Kasumi-1 (cell line): ENCODE measurements at places on chromosomes 2 and 18.

GRCh38 chr2:45218931-45219339 lies 209.7 kb upstream of the SIX2 start:
- DNase-seq = no peak

DNA sequence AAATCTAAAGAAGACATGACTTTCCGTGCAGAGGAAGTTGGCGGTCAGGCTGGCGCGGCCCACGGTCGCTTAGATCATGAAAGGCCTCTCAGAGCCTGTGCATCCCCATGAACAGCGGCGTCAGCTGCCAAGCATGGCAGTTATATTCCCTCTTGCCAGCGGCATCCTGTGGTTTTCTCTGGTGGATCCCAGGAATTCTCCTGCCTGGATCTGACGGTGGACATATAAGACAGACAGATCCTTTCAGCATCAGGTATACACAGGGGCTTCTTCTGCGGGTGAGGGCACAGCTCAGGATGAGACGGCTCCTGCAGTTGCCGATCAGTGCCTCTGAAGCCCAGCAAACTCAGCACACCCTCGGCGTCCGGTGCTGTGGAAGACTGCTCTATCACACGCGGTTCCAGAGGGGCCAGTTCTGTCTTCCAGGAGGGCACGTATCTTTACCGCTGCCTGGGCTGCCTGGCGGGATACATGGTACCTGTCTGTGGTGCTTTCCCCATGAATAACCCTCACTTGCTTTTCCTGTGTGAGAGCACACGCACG lies 157.8 kb downstream of the LDLRAD4 start:
- DNase-seq = no peak

GRCh38 chr18:77472509-77472908 lies 222.9 kb downstream of the GALR1 start:
- no peak for DNase-seq

- no peak for DNase-seq
These were observed 107.4 kb downstream of the POLR1A start for GRCh38 chr2:85998071-85998991.

- DNase-seq = no peak
These were observed 528.6 kb upstream of the ID2 start for GRCh38 chr2:8153258-8153718.

- DNase-seq = no peak
These were observed 30.7 kb downstream of the METTL8 start for GRCh38 chr2:171402906-171403580.

DNA sequence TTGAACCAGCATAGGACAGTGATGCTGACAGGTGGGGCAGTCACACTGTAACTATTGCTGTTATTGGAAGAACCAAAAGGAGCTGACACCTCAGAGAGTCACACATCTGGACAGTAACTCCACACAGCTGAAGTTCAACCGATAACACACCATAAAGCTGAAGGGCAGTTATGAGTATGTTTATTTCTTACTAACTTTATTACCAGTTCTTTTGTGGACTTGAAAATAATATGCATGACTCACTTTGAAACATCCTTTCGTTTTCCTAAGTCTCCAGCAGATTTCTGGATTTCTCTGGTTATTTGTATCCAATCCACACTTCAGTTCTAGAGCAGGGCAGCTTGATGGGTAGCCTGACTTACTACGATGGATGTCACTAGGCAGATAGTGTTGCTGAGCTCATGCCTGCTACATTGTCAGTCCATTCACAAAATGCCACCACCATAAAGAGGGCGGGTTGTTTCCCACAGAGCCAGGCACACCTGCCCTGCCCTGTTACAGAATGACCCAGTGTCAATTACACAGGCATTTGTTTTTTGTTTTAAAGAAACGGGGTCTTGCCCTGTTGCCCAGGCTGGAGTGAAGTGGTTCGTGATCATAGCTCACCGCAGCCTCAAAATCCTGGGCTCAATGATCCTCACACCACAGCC lies 8.4 kb upstream of the AGBL5 start:
- DNase-seq = no peak

DNA sequence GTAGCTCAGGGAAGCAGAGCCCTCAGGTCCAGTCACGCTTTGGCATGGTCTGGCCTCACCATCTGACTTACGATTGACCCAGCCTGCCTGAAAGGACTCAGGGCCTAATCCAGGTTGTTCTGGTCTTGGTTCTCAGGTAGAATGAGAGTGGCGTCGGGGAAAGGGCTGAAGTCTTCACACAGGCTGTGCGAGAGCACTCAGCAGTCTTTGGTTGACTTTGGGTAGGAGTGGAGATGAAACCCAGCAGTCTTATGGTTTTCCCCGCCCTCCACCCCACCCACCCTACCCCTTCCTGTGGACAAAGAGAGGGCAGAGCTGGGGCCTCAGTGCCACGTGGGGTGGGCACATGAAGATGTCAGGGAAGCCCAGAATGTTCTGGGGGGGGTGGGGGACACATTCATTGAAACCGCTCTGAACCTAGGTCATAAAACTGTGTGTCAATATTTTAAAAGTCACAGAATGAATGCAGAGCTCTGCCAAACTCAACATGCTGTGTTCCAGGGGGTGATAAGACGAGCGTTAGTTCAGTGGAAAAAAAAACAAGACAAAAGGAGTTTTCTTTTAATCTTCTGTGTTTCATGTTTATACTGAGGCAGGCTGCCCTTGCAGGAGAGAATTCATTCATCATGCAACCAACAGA lies 58.6 kb upstream of the ALPP start:
- no peak for DNase-seq

GRCh38 chr2:121155502-121156056 lies 129.4 kb downstream of the TFCP2L1 start:
- no peak for DNase-seq

DNA sequence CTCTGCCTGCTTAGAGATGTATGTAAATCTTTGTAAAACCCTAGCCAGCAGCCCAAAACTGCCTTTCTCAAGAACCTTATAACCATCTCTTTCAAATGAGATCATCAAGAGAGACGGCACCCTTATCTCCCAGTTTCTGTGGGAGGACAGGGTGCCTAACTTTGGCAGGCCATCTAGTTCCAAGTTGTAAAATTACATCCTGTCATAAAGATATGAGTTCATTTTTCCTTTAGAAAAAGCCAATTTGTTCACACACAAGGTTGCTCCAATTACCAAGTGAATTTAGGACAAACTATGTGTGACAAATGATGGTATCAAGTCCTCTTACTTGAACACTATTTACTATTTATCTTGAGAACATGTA lies 65.3 kb downstream of the MEMO1 start:
- no peak for DNase-seq

GRCh38 chr2:105865222-105865913 lies 120.7 kb downstream of the NCK2 start:
- DNase-seq = no peak

GRCh38 chr2:71129114-71129901 lies 721 bp downstream of the MCEE start:
- peak; percentile 61 for DNase-seq

DNA sequence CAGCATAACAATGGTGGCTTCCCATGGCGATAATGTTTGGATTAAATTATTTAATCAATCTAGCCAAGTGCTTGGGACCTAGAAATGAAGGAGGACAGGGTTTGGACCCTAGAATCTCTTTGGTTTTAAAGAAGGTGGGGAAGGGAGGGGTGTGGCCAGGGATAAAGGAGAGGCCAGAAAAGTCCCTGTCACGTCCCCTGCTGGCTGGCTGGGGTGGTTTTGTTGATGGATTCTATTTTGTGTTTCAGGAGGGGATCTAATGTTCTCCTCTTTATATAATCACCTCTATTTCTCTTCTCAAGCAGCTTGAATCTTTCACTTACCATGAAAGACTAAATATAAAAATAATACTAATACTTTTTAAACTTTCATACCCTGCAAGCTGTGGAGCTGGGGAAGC lies 52.6 kb upstream of the GALR1 start:
- DNase-seq = no peak

- DNase-seq = no peak
These were observed 422.6 kb upstream of the SETBP1 start for GRCh38 chr18:44258086-44258485.

GRCh38 chr2:43332653-43333052 lies 106.2 kb upstream of the ZFP36L2 start:
- no peak for DNase-seq

DNA sequence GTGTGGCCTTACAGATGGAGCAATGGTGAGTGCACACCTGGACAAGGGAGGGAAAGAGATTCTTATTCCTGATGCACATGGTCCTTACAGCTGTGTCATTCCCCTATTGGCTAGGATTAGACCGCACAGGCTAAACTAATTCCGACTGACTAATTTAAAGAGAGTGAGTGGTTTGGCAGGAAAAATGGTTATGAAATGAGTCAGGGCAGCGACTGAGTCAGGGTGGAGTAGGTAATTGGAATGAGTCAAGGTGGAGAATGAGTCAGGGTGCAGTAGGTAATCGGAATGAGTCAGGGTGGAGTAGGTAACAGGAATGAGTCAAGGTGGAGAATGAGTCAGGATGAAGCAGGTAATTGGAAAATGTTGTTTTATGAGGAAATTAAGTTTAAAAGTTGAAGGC lies 1353.7 kb upstream of the LRRTM1 start:
- no peak for DNase-seq

- peak; percentile 46 for DNase-seq
These were observed at the start of gene ZNF396 for GRCh38 chr18:35376742-35377695. TSS of gene ZNF396 (minus strand) at chr18:35377337. CDS start at chr18:35374292, 3,045 bp downstream.

GRCh38 chr2:86225581-86225980 lies 26.3 kb downstream of the MRPL35 start:
- peak; percentile 87 for DNase-seq

DNA sequence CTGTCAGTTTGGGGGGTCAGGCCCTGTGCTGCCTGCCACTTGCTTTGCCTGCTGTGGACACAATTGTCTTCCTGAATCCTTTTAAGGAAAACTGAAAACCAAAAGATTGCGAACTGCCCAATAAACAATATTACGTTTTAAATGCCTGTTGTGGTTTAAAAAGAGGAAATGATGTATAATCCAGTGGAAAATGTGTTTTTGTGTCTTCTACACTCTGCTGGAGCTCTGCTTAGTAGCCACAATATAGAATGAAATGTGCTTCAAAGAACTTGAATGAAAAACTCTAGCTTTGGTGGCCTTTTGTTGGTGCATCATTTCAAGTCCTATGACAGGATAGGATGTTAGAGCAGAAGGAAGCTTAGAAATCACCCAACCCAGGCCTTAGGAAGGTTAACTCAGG lies 23.2 kb upstream of the CABYR start:
- peak; percentile 53 for DNase-seq

DNA sequence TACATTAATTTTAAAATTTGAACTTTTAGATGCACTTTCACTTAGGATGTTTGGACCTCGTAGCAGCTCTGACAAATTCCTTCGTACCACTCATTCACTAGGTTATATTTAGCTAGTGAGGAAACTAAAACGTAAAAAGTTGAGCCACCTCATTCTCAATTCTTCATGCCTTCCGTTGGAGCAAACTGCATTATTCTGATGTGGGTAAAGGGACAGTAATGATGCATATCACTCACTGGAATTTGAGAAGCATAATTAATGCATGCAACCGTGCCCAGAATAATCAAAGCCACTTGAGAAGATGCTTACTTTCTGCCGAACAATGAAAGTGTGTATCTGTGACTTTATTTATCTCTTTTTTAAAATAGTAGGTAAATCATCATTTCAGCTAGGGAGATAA lies 2.2 kb downstream of the CNOT9 start:
- no peak for DNase-seq

DNA sequence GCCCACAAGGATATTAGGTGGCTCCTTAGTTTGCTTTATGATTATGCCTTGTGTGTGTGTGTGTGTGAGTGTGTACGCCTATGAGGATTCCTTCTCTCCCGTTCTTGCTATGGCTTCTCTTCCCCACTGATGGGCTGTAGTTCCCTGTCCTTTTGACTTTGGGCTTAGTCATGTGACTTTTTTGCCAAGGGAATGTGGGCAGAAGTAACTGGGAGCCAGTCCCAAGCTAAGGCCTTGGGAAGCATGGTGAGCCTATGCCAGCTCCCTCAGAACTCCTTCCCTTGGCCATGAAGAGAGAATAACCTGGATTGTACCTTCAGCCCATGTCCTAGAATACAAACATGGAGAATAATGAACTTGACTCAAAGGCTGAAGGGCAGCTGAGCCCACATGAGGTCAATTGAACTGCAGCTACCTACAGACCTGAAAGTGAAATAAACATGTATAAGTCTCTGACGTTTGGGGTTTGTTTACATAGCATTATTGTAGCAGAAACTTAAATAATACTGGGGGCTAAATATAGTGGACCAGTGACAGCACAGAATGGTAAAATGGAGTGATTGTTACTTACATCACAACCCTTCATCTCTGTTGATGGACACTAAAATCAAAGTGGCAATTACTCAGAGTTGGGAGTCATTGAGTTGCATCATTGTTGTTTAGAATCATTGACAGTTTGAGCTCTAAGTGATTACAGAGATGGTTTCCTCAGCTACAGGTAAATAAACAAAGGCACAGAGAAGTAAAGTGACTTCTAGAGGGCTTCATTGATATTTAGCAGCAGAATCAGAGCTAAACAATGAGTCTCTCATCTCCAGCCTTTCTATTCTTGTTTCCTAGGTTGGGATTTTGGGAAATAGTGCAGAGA lies 15.3 kb upstream of the IL36G start:
- DNase-seq = no peak

DNA sequence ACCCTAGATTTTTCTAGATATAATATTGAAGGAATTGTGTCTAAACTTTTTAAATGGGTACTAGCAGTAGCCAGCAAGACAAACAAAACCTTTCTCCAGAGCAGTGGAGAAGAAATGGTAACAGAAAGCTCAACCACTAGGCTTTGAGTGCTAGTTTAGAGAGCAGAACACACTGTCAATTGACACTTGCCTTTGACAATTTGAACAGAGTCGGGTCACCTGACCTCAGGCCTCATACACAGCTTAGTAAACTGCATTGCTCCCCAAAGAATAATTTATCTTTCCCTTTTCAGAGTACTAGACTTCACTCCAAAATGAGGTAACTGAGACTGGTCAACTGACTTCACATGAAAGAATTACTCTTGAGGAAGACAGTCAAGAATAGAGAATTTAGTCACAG lies 48.6 kb downstream of the FIGN start:
- no peak for DNase-seq

DNA sequence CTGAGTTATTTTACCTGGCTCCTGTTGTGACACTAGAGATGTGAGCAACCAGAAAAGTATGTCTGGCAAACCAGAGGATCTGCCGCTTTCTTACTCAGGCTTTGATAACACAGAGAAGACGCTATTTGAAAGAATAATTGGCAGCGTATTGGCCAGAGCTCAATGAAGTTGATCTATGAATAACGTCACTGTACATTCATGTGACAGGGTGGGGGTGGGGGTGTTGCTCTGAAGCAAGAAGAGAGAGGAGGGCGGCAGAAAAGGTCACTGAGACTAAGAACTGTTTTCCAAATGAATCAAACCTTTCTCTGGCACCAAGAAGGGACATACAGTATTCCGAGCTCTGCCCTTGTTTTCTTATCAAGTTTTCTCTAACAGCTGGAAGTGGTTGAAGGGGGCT lies 1.7 kb upstream of the ONECUT2 start:
- no peak for DNase-seq
